ENCODE measurements at places on chromosomes 12 and 14.
A peak's percentile ranks its signal among the peaks of the same experiment; 100 is the strongest.

- peak; percentile 97 for DNase-seq
Measured at GRCh38 chr14:102893452-102893851, 29.0 kb upstream of the AMN start.

- no peak for DNase-seq
Measured at GRCh38 chr14:26694521-26694920, 96.7 kb upstream of the NOVA1 start.

GRCh38 chr12:124035163-124035562 is 62.1 kb downstream of the ZNF664 start:
- no peak for DNase-seq

- no peak for DNase-seq
Measured at GRCh38 chr14:68625366-68626090, 167.3 kb downstream of the ZFP36L1 start.

- no peak for DNase-seq
Measured at GRCh38 chr12:58532855-58533608, 387.3 kb downstream of the LRIG3 start.

- DNase-seq: no peak
Measured at GRCh38 chr14:59389936-59390335, 75.2 kb downstream of the GPR135 start.

GRCh38 chr12:124809878-124810277 is 53.8 kb downstream of the SCARB1 start:
- DNase-seq: no peak

DNA sequence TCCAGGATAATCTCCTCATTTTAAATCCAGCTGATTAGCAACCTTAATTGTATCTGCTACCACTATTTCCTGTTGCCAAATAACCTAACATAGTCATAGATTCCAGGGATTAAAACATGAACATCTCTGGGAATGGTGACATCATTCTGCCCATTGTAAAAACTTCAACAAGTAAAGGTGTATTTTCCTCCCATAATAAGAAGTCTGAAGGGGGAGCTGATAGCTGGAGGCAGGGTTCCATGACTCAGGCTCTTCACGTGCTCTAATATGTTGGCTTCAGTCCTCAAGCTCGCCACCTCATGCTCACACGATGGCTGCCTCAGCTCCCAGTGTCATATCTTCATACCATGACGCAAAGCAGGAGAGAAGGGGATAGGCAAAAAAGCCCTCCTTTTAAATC is 172.0 kb upstream of the VASH1 start:
- no peak for DNase-seq

GRCh38 chr12:6536894-6537579 is 2.7 kb downstream of the GAPDH start:
- no peak for DNase-seq

GRCh38 chr12:95615749-95616148 is 64.5 kb upstream of the USP44 start:
- DNase-seq: no peak

- DNase-seq: no peak
Measured at GRCh38 chr14:32497248-32497647, 168.2 kb downstream of the AKAP6 start.

GRCh38 chr12:100718187-100718586 is 76.4 kb upstream of the ANO4 start:
- peak; percentile 12 for DNase-seq

DNA sequence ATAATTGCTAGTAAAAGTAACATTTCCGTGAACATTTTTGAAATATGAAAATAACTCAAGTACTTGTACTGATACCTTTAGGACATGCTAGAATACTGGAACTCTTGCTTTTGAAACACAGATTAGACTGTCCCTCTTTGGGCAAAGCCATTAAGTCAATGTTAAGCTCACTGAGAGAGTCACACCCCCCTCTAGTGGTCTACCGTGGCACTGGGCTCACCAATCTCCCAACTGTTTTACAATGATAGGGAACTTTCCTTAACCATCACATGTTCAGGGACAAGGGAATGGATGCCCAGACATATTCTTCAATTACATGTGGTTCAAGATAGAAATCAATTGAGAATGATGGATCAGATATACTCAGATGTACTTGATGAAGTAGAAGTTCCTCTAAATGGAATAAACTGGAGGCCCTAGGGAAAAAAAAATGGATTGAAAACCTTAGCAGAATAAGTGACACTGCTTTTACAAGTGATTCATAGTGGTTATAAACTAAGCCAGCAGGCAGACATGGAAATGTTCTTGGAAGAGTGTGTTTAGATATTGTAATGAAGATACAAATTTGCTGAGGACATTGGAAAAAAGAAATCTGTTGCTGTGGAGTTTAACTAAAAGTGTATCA is 17.8 kb downstream of the NANOG start:
- peak; percentile 82 for DNase-seq

DNA sequence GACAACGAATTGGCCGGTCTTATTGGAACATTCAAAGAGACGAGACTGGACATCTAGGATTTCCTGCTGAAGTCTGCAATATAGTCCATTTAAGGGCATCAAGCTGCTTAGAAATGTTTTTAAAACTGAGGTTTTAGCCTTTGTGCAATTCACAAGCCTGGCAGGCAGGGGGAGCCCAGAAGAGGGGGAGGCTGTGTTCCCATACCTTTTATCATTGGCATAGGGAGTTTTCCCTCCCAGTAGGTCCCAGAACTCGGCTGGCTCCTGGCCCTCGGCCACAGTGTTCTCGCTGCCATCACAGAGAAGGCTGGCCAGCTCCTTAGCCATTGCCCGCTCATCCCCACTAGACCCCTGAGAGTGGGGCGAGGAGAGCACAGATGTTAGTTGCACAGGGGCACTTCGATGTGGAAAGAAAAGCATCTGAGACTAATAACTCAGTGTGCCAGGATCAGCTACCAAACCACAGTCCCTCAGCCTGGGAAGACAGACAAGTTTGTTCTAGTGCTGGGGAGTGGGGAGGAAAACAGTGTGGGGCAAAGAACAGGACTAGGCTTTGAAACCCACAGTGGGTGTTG is 15.1 kb downstream of the AVIL start:
- DNase-seq: peak; percentile 63

DNA sequence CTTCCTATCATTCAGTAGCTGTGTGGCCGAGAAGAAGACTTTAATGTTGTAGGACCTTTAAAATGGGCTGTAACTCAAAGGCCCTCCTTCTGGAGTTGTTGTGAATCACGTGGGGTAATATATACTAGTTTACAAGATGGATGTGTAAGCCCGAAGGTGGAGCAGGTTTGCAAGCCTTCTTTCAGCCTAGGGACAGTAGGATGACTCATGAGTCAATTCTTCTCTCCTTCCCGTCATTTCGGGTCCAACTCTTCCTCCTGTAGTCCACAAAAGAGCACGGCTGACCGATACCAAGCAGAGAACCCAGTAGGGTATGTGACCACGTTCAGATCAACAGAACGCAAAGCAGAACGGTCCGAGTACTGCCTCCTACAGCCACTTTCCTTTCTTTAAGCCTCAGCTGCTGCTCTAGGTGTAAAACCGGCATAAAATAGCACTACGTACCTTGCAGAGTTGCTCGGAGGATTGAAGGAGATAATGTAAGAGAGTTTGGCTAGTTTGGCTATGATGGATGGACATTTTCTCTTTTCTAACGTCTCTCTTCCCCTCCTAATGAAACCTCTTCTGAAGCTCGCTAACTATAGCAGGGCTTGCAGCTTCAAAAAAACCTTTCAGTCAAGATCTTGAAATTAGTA is 1.3 kb upstream of the RASSF3 start:
- peak; percentile 60 for DNase-seq

GRCh38 chr14:57870686-57871457 is 5.0 kb upstream of the SLC35F4 start:
- DNase-seq: no peak

GRCh38 chr14:103671911-103672310 is 42.9 kb downstream of the KLC1 start:
- no peak for DNase-seq

GRCh38 chr12:25789541-25789944 is 168.9 kb upstream of the RASSF8 start:
- DNase-seq: peak; percentile 82

DNA sequence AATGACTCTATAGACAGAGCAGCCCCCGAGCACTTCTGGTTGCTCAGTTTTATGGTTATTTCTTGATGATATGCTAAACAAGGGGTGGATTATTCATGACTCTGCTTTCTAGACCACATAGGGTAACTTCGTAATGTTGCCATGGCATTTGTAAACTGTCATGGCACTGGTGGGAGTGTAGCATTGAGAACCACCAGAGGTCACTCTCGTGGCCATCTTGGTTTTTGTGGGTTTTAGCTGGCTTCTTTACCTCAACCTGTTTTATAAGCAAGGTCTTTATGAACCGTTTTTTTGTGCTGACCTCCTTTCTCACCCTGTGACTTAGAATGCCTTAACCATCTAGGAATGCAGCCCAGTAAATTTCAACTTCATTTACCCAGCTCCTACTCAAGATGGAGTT is 1036.2 kb upstream of the FLRT2 start:
- DNase-seq: peak; percentile 54

DNA sequence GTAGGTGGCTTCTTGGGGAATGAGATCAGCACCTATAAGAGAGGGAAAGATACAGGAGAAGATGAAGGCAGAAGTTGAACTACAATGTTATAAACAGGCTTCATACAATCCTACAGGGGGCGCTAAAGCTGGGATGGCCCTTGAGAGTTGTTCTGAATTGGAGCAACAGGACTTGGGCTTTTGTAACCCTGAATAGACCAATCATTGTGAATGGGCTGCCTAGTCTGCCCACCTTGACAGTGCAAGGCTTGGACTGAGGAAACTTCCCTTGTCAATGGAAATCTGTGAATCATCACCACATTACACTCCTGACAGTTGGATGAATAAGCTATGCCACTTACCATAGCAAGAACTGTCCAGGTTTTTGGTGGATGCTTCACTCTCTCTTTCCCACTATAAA is 306.1 kb downstream of the KCNC2 start:
- DNase-seq: no peak

DNA sequence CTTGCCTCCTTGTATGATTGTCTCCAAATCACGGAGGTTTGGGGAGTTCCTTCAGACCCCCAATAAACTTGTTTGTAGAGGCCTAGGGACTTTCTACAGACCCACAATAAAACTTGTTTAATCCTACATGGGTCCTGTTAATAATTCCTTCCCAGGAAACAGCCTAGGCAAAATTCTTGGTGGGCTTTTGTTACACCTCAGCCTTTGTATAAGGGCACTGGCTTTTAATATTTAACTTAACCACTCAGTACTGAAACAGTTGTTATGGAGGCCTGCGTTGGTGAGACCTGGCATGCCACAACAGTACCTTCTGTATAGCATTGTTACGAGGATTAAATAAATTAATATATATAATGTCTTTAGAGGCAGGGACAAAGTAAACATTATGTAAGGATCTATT is 32.7 kb upstream of the FAR2 start:
- no peak for DNase-seq

- no peak for DNase-seq
Measured at GRCh38 chr14:28323951-28324741, 442.4 kb upstream of the FOXG1 start.

DNA sequence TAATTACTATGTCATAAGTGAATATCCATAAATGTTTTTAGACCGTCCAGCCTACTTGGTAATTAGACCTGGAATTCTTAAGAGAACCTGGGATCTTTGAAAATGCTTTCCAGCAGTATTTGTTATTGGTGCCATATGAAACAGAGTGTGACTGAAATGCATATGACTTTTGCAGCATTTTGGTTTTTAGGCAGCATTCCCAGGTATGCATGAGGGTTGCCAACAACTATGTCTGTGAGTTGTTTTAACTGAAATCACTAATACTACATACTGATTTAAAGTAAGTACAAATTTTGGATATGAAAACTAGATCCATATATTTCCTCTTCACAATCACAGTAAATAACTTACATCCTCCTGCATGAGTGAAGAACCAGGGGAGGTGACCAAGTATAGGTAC is 437.7 kb upstream of the FAR2 start:
- no peak for DNase-seq

- no peak for DNase-seq
Measured at GRCh38 chr12:54983536-54984101, 943 bp downstream of the TESPA1 start.

- peak; percentile 64 for DNase-seq
Measured at GRCh38 chr12:119911182-119911581, 34.1 kb upstream of the CIT start.

- no peak for DNase-seq
Measured at GRCh38 chr12:12999271-12999958, 650 bp downstream of the HEBP1 start.

DNA sequence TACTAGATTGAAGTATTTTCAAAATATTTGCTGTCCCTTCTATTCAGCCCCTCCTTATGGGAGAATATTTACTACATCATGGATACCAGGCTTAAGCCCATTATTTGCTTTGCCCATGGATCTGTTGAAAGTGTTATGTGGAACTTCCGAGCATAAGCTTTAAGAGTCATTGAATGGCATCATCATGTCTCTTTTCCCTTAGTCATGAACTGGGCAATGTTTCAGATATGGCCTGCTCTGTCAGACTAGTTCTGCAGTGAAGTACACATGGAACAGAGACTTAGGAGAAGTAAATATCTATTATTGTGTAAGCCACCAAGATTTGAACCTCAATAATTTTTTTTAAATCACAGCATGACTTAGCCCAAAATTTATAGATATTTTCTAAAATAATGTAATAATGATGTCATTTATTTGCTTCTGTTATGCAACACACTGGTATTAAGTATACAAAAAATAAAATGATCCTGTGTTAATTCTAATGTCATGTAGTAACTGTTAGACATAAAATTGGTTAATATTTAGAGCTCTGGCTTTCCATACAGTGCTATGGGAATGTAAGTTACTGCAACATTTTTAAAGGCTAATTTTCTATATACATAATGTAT is 1097.3 kb downstream of the SLC16A7 start:
- peak; percentile 1 for DNase-seq

- no peak for DNase-seq
Measured at GRCh38 chr12:27705263-27705662, 5.4 kb upstream of the MRPS35 start.

DNA sequence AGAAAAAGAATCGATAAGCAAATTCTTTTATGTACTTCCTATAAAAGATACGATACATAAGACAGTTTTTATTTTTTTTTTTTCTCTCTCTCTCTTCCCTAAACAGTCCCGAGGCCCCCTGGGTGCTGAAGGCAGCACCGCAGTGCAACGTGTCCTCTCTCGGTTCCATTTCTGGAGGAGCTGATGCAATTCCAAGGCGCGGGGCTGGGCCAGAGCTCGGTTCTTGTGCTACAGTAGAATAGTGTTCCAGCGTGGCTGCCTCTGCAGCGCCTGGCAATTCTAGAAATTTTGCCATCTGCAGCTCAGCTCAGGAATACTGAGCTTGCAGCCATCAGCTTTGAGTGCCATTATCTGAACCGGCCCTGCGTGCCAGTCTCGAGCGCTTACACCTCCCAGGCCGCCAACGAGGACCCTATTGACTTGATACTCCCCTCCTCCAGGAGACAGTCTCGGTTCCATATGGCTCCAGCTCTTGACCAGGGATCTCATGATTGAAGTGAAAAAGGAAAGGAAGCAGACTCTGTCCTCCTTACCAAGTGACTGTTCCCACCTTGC is 630 bp downstream of the ALDH1L2 start:
- DNase-seq: peak; percentile 84

- DNase-seq: peak; percentile 45
Measured at GRCh38 chr12:59077575-59078426, 157.5 kb upstream of the LRIG3 start.

All from choroid plexus epithelial cell (primary cell).